GM04503 (cell line): ENCODE measurements at places on chromosomes 1 and 21.

DNA sequence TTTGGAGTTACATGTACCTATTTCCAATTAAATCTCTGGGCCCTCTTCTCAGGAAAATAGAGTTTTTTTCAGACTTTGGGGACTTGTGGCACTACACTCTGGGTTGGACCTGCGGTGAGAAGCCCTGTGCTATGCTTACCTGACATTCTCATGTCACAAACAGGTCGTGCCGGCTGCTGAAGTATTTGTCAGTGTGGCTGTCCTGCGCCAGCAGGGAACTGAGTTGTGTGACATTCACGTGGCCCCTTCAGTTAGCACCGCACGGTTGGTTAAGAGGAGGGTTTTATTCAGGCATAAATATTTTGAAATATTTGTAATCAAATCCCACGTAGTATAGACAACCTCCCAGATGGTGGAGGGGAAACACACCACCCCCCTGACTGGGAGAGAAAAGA lies 6.3 kb upstream of the COL6A2 start:
- DNase-seq = no peak

DNA sequence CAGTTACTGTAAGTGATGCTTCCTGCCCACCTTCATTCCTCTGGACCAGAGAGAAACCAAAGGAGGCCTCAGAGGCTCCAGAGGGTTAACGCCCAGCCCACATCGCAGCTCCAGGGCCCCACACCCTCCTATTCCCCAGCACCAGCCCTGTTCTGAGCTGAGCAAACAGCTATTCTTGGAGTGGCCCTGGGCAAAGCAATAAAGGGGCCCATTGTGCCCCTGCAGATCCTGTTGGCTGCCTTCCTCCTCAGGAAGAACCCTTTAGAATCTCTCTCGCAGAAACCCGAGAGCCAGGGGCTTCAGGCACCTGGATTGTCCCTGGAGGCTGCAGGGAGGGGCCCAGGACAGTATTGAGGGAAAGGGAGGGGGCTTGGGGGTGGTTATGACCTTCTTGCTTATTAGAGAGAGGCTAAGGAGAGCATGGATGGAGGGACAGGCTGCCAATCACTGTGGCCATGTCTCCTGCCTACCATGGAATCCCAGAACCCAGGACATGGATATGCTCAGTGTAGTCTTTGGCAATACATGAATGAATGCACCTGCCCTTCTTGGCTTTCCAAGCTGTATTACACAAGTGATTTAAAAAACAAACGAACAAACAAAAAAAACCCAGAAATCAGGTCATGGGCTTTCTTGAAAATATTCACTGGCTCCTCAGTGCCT lies 9.2 kb downstream of the PADI2 start:
- DNase-seq = no peak

GRCh38 chr1:29332204-29332603 lies 95.9 kb downstream of the PTPRU start:
- no peak for DNase-seq

DNA sequence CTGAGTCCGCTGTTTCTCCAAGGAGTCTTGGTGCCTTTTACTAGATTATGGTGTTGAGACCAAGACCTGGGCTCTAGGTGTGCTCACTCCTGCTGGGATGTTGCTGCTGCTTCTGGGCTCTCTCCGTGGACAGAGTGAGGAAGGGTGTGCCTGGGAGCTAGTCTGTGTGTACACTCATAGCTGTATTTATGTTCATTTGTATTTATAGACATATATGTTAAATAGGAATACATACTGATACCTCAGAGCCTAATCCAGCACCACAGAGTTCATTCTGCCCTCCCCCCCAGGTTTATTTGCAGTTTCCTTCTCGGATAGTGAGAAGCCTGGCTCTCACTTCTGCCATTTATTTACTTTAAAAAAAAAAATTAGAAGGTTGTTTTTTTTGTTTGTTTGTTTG lies 12.6 kb downstream of the PCNT start:
- no peak for DNase-seq

- DNase-seq = no peak
Observed at GRCh38 chr1:222772996-222773379, 36.0 kb downstream of the FAM177B start.

DNA sequence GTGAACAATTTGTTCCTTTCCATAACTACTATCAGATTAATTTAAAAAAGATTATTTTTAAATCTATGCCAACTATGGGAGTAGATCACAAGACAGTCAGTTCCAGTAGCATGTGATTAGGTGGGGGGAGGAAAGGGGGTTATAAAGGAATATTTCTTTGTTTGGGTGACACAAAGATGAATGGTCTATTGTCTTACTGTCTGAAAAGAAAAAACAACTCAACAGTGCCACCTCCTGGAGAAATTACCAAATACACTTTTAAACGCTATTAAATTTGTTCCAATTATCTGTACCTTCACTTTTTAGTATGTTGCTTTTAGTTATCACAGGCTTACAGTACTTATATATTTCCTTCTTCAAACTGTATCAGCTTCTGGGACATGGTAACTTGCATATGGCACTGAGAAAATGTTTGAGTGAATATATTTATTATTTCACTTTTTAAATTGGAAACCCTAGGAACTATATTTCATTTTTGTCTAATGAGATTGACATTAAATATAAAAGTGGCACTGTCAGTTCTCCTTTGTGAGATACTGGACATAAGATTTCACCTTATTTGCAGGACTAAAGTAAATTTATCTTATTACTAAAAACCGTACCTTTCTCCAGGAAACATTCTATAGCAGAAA lies 1.7 kb upstream of the SORT1 start:
- DNase-seq = no peak

GRCh38 chr1:157200451-157200850 lies 62.3 kb upstream of the ETV3 start:
- DNase-seq = no peak

DNA sequence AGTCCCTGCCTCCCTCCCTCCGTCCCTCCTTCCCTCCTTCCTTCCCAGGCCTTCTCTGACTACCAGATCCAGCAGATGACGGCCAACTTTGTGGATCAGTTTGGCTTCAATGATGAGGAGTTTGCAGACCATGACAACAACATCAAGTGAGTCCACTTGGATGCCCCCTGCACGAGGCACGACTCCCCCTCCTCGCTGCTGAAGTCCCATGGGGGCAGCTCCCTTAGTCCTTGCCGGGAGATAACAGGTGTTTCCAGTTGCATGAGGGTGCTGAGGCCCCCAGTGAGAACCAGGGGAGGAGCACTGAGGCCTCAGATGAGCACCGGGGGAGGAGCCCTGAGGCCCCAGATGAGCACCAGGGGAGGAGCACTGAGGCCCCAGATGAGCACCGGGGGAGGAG lies 200.0 kb downstream of the LIPI start:
- no peak for DNase-seq

GRCh38 chr1:81021134-81021533 lies 779.6 kb upstream of the ADGRL2 start:
- DNase-seq = no peak
